Bone marrow (tissue), 2 donors: ENCODE measurements at places on chromosomes 6 and 20.

- DNase-seq = no peak
Observed at GRCh38 chr6:167906899-167907298, 80.2 kb downstream of the AFDN start.

DNA sequence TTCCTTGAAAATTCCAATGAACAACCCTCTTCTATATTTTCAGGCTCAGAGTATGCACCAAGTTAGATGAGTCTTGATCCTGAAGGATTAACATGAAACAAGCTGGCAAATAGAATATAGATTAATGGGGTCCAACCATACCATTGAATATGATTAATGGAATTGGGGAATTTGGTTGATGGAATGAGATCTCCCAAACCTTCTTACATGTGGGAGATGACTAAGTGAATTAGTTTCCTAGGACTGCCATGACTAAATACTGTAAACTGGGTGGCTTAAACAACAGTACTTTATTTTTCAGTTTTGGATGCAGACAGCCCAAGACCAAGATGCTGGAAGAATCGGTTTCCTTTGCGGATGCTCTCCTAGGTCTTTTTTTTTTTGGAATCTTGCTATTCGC, 347.0 kb downstream of the QKI start:
- DNase-seq = no peak

DNA sequence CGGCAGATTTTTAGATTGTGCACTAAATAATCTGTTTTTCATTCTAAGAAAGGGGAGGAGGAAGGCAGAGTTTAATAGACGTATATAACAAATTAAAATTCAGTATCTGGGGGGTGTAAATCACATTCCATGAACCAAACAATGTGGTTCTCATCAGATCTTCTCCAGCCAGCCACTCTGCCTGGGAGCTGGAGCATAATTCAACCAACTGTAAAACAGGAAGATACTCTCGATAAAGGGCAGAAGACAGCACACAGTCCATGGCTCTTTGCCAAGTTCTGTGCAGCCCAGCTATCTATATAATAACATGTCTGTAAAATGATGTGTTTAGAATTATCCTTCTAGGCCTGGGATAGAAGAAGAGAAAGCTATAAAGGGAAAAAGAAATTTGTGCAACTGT, 289.9 kb upstream of the ZFP64 start:
- no peak for DNase-seq

DNA sequence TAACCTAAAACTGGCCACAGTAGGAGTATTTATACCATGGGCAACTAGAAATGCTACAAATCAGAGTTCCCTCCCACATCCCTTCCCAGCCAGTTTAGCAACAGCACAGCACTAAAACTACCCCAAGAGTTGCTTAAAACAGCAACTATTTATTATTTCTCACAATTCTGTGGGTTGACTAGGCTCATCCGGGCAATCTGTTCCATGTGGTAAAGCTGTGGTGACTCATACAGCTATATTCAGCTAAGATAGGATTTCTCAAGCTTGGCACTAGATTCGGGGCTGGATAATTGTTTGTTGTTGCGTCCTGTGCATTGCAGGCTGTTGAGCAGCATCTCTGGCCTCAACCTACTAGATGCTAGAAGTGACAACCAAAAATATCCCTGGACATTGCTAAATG, 8.6 kb upstream of the HECA start:
- DNase-seq = no peak

GRCh38 chr6:34055223-34055933, 90.5 kb downstream of the GRM4 start:
- DNase-seq = peak; percentile 4

DNA sequence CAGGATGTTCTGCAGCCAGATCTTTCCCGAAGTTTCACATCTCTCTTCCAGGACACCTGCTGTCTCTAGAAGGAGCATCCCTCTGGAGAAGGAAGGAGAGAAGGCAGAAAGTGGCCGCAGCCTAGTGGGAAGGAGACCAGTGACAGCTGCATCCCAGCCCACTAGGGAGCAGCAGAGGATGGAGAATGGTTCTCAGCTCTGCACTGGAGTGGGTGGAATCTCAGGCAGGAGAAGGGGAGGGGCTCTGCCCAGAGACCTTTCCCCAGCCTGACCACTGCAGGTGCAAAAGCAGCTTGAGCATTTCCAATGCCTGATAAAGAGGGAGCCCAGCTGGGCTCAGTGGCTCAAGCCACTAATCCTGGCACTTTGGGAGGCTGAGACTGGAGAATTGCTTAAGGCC, 32.3 kb downstream of the NCR2 start:
- no peak for DNase-seq

DNA sequence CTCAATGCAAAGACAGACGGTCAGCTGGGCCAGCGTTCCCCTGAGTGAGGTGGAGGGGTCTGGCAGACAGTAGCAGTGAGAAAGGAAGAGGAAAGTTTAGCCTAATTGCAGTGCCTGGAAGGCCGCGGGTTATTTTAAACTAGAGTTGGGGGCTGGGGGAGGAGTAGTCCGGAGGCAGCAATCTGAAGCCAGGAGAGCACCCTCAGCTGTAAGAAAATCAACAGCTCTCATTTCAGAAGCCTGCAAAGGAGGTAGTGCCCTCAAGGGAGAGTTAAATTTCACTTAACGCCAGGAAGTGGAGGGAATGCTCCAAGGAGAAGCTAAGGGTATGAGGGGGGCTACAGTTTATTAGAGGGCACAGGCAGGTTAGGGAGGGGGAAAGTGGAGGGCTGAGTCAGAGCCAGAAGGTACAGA, 26.9 kb downstream of the RING1 start:
- DNase-seq = no peak

- DNase-seq = no peak
Observed at GRCh38 chr6:100347901-100348550, 116.7 kb downstream of the SIM1 start.
